ENCODE measurements at places on chromosomes 7 and 10.

GRCh38 chr7:18702071-18702829, 206.7 kb downstream of the HDAC9 start:
- no peak for DNase-seq

DNA sequence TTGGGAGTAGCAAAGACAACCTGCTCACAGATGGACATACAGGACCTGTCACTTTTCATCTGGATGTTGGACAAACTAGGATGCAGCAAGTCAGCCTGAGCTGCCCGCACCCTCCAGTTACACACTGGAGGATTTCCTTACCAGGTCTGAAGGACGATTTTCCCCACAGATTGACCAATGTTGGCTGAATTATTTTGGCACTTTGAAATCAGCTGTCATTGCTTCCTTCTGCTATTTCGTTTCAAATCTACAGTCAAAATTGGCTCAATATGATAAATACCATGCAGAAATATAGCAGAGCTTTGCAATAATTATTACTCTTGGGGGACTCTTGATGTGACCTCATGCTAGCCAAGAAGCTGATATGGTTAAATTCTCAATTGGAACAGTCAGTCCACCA, 2.5 kb downstream of the CLRN3 start:
- DNase-seq = no peak

DNA sequence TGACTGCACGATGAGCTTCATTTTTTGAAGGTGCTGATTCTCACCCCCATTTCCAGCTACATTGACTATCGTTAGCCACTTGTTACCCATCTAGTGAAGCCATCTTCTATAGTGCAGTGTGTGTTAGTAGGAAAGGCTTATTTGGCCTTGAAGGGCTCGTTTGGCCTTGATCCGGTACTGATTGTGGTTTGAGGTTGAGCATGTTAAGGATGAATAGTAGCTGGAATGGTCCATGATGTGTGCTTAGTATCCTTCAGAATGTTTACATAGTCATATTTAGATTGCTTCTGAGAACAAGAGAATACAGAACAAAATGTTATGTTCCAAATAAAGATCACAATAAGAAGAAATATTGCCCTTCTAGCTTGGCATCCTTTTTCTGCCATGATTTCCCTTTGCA, 591.5 kb downstream of the AUTS2 start:
- DNase-seq = peak; percentile 44

DNA sequence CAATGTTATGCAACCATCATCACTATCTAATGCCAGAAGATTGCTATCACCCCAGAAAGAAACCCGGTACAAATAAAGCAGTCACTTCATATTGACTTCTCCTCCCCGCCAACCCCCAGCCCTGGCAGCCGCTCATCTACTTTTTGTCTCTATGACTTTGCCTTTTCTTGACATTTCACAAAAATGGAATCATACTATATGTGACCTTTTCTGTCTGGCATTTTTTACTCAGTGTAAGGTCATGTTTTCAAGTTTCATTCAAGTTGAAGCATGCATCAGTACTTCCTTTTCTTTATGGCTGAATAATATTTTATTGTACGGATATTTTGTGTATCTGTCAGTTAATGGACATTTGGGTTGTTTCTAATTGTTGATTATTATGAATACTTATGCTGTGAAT, 28.1 kb downstream of the FHIP2A start:
- no peak for DNase-seq

GRCh38 chr7:131011432-131011742, 277.4 kb upstream of the KLF14 start:
- DNase-seq = no peak

- no peak for DNase-seq
Measured at GRCh38 chr10:103980288-103980906, 13.5 kb downstream of the SLK start.

- DNase-seq = no peak
Measured at GRCh38 chr7:29413626-29414136, 150.0 kb upstream of the PRR15 start.

DNA sequence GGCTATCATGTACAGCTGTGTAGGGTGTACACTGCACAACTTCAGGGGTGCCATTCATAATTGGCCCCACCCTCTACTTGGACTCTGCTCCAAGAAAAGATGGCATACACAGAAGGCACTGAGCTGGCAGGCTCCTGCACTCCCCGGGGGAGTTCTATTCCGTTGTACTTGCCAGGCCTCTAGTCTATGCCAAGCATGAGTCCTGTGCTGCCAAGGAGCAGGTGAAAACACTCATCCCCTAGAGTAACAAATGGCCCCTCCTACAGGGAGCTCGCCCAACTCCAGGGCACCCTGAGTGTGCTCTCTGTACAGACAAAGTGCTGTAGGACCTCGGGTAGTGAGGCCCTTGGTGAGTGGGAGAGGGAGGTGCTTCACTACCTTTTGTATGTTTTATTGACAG, 127.2 kb downstream of the SLIT1 start:
- no peak for DNase-seq

GRCh38 chr7:130363026-130363847, 17.1 kb upstream of the CPA1 start:
- no peak for DNase-seq

DNA sequence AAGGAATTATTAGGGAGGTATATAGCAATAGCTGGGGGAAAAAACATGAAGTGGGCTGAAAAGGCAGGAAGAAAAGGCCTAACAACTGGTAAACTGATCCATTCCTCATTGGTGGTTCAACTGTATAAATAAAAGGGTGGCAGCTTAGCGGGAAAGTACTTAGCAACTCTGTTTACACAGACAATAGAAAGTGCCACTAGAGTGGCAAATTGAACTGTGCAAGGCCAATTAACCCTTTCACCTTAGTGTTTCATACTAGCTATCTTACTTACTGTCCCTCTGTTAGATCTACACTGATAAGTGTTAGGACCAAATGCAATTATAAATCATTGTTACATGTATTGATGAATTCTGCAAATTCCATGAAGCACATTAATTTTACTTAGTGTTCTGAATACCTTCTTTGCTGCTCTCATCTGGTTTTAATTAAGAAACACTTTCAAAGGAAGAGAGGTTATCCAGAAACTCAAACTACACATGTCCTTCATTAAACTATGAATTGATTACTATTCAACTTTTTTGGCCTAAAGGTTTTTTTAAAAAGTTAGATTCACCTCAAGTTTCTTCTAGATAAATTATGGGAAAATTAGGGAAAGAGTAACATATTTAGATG, 28.0 kb downstream of the DNAJC1 start:
- DNase-seq = peak; percentile 24

- DNase-seq = no peak
Measured at GRCh38 chr7:50404392-50404791, 45.8 kb downstream of the FIGNL1 start.

- no peak for DNase-seq
Measured at GRCh38 chr10:124842721-124843120, 41.1 kb downstream of the ABRAXAS2 start.

DNA sequence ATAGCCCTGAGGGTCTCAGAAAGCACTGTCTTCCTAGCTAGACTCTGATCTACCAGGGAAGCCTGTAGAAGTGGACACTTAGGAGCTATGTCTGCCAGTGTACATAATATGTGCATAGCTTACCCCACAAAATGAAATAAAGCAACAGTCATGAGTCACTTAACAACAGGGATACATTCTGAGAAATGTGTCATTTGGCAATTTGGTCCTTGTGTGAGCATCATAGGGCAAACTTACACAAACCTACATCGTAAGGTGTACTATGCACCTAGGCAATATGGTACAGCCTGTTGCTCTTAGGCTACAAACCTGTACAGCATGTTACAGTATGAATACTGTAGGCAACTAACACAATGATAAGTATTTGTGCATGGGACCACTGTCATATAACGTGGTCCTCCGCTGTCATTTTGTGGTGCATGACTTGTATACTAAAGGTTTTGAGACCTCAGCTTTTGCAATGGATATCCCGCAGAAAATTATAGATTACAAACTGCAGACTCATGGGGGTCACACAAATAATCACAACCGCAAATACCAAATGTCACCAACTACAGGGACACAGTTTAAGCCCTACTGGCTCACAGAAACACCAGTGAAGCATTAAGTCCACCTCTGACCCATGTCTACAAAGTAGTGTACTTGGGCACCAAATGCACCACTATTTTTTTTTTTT, 1.7 kb downstream of the URGCP start:
- no peak for DNase-seq
